ENCODE measurements at places on chromosomes 11 and 22.

DNA sequence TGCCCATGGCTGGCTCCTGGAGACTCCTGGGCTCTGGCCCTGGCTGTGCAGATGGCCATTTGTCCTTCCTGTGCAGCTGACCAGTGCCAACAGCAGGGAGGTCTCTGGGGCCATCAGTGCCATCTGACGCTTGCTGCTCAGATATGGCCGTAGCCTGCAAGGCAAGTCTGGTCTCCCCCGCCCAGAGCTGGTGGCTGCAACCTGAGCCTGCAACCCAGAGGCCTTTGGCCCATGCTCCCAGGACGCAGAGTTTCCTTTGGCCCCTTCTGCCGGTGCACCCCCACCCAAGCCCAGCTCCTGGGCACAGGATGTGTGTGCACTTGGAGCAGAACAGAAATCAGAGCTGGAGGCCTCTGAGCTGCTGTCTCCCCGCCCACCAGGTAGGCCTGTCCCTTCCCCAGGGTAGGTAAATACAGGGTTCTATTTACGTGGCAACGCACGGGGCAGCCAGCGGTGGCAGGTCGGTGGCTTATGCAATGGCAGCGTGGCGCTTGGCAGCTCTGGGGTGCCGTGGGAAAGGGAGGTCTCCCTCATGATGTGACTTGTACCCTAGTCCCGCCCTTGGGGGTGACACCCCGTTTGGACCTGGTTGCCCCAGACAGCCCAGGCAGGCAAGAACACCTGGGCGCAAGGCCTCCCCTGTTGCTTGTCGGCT, 21.0 kb upstream of the MYEOV start:
- no peak for DNase-seq

GRCh38 chr11:15933886-15934625, 422.3 kb downstream of the SOX6 start:
- DNase-seq = peak; percentile 15

DNA sequence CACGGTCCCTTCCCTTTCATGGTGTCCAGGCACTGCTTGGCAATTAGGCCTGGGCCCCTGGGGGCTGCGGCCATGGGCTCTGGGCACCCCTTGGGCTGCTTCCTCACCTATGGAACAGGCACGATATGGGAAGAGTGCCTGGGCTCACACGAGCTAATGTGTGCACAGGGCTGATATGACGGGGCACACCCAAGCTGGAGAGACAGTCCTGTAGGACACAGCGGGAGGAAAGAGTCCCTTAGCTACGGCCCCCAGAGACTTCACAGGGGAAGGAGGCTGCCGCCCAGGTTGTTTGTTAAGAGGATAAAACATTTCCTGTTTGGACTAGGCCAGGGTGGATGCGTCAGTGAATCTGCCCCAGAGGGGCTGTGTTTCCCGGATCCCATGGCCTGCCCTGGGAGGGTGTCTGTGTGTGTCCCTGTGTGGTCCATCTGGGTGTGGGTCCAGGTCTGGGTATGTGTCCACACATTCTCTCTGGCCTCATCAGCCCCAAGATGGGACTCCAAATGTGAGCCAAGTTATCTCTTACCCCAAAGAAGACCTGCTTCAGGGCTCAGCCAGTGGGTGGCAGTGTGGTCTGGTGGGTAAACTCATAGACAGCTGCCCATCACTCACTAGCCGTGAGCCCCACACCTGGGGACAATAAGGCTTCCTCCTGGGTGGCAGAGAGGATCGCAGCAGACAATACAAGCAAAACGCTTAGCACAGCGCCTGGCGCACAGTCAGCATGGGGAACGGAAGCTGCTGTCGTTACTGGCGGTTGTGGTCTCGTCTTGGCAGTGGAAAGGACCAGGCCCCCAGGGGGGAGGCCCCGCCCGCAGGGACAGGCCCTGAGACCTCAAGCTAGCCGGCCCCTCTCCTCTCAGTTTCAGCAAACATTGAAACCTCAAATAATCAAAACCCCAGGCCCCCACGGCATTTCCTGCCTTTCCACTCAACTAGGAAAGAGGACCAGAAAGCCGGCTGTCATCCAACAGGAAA, 3.2 kb upstream of the EMID1 start:
- DNase-seq = peak; percentile 75

DNA sequence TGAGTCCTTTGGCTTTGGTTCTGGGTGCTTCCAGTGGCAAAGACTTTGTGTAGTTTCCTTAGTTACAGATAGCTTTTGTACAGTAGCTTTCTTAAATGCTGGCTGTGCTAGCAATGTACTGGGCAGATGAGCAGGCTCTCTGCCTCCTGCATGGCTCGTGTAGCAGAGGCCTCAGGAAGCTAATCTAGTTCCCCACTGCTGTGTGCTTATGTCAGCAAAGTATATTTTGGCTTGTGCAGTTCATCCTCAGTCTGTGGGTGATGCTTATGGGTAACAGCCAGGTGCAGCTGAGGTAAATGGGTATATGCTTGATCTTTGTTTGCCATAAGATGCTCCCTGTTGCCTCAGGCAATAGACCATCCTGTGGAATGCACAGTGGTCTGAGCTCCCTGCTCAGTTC, 69.0 kb upstream of the FAM181B start:
- DNase-seq = no peak

GRCh38 chr11:123228496-123229163, 33.6 kb upstream of the CLMP start:
- DNase-seq = no peak

DNA sequence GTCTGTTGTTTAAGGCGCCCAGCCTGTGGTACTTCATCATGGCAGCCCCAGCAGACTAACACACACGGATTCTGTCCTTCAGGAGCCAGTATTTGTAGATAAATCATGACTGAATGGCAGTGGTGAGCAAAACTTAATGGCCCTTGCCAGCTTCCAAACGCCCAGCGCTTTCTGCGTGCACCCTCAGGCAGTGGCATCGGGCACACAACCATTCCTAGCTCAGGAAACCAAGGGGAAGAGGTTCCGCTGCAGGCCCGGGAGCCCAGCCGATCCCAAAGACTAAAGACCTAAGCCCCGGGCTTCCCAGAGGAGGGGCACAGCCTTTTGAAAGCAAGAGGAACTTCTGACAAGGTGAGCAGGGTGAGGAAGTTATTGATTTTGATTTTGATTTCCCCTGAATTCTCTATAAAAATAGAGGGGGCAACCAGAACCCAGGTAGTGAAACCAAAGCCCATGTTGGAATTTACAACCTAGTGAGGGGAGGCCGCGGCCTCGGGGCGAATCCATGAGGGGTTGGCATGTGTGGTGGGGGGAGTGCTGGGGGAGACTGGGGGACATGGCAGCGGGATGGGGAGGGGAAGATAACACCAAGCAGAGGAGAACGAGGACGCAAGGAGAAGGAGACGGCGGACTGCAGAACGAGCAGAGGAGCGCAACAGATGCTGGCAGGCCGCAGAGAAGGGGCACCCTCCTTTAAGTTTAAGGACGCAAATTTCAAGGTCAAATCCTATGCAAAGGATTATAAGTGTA, 79.9 kb upstream of the SEPTIN5 start:
- DNase-seq = peak; percentile 23

All from sciatic nerve (tissue), 2 donors.